ENCODE measurements at places on chromosomes 2 and 18.

DNA sequence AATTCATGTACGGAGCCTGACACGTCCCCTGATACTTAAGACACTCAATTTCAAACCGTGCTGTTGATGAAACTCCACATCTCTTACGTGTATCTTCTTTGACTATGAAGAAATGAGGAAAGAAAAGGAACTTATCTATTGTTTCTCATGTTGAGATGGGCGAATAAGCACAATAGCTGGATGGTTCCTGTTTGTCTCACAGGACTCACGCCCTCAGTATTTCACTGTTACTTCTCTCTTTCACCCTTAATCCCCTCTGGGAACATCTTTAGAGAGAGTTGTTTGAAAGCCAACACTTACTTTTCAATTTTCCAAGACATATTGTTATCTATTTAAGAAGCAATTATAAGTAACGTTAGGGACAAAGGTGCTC lies 99.8 kb downstream of the COPS8 start:
- DNase-seq, result no peak

DNA sequence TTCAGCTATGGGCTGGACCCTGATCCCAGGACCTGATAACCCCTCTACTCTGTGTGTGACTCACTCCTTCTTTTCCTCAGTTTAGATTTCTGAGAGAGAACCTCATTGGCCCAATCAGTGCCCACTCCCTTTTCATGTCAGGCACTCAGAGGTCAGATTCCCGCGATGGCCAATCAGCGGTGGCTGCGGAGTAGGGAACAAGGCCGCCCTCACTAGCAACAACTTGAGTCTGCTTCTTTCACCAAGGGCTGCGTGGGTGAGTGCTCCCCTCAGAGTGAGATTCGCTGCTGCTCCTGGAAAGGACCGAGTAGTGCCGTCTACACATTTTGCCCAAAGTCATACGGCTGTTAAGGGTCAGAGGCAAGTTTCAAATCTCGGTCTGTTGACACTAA lies 34.7 kb downstream of the NPPC start:
- DNase-seq, result no peak

GRCh38 chr2:26281226-26281625 lies 36.5 kb downstream of the HADHB start:
- no peak for DNase-seq

DNA sequence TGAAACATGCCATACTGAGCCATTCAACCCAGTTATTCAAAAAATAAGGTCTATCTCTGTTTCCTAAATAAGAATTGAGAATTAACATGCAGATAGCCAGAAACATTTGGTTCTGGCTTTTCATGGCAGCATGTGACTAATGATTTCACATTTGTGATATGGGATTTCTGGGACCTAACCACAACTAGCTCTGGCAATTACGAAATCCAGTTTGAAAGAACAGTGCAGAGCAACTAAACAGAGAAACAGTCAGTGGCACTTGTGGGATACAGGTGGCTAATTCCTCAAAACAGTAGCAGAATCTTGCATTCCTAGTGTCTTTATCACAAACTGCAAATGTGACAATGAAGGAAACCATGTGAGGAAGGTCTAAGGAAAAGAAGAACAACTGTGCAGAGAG lies 637.8 kb upstream of the CHAC2 start:
- no peak for DNase-seq

DNA sequence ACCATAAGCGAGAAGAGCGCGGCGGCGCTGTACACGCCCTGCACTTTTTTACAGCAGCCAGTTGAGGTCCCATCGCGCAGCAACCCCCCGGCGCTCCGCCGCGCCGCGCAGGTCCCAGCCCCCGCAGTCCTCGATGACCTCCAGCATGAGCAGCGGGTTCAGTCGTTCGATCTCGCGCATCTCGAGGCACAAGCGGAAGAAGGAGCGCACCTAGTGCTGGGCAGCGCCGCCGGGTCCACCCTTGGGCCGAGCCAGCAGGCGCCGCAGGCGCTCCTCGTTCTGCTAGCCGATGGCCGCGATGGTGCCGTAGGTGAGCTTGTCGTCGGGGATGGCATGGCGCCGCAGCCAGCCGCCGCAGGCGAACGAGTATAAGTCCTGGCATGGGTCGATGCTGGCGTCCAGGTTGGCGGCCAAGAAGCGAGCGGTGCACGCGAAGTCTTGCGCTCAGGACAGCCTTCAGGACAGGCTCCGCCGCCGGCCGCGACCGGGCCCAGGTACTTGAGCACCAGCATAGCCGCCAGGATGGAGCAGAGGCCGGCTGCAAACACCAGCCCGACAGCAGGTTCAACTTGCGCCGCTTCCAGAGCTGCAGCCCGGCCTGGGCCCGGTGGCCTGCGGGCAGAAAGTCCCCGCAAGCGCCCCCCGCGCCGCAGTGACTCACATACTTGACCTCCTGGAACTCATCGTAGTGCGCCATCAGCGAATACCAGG lies 8.3 kb downstream of the ALPP start:
- DNase-seq, result no peak

- no peak for DNase-seq
Observed at GRCh38 chr2:63422556-63422955, 165.7 kb downstream of the WDPCP start.

GRCh38 chr2:26807788-26808460 lies 22.1 kb downstream of the CENPA start:
- no peak for DNase-seq

DNA sequence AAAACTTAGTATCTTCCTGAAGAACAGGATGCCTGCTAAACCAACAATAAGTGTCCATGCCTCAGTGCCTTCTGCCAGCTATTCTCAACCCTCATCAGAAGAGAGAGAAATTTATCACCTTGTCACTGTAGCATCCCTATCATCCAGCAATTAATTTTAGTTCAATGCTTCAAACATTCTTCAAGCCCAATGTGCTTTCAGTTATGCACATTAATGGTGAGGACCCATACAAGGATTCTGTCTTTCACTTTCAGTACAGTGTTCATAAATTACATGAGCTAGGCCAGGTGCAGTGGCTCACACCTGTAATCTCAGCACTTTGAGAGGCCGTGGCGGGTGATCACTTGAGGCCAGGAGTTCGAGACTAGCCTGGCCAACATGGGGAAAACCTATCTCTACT lies 47.0 kb upstream of the MSH6 start:
- no peak for DNase-seq

GRCh38 chr18:43588838-43589237 lies 311.5 kb upstream of the SYT4 start:
- DNase-seq, result no peak

GRCh38 chr18:23765931-23766330 lies 76.7 kb downstream of the LAMA3 start:
- DNase-seq, result no peak

DNA sequence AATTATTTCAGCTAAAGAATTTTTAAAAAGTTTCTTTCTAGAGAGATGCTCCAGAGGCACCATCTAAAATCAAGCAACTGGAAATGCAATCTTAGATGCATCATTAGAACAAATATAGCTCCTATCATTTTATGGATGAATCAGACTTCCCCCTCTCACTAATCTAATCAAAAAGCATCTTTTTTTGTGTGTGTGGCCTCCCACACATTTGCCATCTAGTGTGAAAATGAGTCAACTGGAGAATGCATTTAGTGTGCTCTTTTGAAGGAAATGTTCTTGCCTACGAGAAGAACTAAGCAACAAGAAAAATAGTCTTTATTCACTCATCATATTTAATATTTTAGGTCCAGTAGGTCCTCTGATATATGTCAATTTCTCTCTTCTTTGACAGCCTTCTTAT lies 39.5 kb upstream of the FIGN start:
- no peak for DNase-seq
